T-helper 17 cell (primary cell): ENCODE measurements at places on chromosomes 11 and 22.
A peak's percentile ranks its signal among the peaks of the same experiment; 100 is the strongest.

DNA sequence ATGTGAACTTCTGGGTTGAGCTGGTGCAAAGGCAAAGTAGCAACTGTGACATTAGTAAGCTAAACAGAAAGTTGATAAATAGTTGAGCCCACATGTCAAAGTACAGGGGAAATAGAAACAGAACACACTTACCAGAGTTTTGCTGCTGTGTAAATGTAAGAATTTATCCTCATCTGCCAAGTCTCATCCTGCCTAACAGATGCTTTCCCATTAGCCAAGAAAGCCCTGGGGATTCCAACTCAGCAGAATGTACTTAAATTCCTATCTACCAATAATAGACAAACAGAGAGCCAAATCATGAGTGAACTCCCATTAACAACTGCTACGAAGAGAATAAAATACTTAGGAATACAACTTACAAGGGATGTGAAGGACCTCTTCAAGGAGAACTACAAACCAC lies 7.3 kb upstream of the OR51A2 start:
- no peaks in the 10 kb centered on the region for H3K36me3 ChIP-seq
- H3K4me1 ChIP-seq = no peaks in the 10 kb centered on the region
- H3K4me3 ChIP-seq = no peak overlapping the region
- no peak overlapping the region for H3K27ac ChIP-seq
- H3K27me3 ChIP-seq = no peaks in the 10 kb centered on the region
- no peak for DNase-seq

DNA sequence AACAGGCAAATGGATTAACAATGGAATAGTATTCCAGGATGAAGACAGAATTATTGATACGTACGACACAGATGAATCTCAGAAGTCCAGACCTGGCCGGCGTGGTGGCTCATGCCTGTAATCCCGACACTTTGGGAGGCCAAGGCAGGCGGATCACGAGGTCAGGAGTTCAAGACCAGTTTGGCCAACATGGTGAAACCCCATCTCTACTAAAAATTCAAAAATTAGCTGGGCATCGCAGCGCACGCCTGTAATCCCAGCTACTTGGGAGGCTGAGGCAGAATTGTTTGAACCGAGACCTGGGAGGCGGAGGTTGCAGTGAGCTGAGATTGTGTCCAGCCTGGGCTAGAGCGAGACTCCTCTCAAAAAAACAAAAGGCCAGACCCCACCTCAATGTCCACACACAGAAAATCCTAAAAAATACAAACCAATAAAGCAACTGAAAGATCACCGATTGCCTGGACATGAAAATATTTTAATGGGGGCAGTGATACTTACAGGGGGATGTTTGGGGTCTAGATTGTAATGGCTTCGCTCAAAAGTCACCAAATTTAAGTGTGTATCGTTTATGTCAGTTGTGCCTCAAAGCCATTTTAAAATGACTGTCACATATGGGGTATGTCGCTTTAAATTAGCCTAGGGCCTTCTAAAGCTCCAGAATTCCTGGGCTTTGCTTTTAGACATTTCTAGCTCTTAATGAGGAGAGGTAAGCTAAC lies 3.8 kb downstream of the RPS25 start:
- H3K27me3 ChIP-seq = no peaks in the 10 kb centered on the region
- no peak for DNase-seq
- H3K4me3 ChIP-seq = no peak overlapping the region
- peak overlapping the region; percentile 81 for H3K27ac ChIP-seq

GRCh38 chr11:61349189-61349751 lies 12.4 kb downstream of the CYB561A3 start:
- peaks cover 5% of the 10 kb centered on the region for H3K36me3 ChIP-seq
- H3K27ac ChIP-seq = no peak overlapping the region
- DNase-seq = no peak
- H3K4me1 ChIP-seq = peaks cover 13% of the 10 kb centered on the region
- no peak overlapping the region for H3K4me3 ChIP-seq

DNA sequence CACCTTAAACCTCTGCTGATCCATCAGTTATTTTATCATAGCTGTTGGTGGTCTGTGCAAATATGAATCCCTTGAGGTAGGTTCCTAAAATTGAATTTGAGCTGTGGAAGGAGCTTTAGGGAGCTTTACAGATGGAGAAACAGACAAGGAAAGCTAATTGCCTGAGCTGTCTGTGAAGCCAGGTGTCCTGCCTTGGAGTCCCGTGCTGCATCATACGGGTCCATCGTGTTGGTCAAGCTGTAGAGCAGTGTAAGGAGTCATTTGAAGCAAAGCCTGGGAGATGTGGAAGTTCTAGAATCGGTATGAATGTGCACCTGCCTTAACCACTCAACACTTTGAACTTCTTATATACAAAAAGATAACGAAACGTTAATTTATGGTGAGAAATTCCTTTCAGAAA lies 1.0 kb downstream of the POLA2 start:
- no peaks in the 10 kb centered on the region for H3K27me3 ChIP-seq
- H3K4me3 ChIP-seq = peak overlapping the region; percentile 94
- H3K4me1 ChIP-seq = peaks cover 32% of the 10 kb centered on the region
- peaks cover 3% of the 10 kb centered on the region for H3K36me3 ChIP-seq

- no peaks in the 10 kb centered on the region for H3K4me1 ChIP-seq
- peaks cover 35% of the 10 kb centered on the region for H3K27me3 ChIP-seq
- no peak for DNase-seq
- H3K4me3 ChIP-seq = no peak overlapping the region
- H3K36me3 ChIP-seq = peaks cover 3% of the 10 kb centered on the region
These were observed 573.6 kb downstream of the BUD13 start for GRCh38 chr11:116199182-116199581.
